ENCODE measurements at places on chromosomes 4 and X.
A peak's percentile ranks its signal among the peaks of the same experiment; 100 is the strongest.

DNA sequence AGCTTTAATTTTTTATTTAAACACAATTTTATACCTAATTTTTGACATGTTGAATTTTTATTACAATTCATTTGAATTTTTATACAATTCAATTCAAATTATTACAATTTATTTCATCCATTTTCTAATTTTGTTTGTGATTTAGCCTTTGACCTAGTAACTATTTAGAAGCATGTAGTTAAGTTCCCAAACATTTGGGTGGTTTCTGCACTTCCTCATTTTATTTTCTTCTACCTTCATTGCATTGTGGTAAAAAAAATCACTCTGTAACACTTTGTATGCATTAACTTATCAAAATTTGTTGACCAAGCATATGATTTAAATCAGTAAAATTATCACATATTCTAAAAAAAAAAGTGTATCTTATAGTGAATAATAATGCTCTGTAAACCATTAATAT, 928.9 kb downstream of the ARAP2 start:
- no peak for DNase-seq

DNA sequence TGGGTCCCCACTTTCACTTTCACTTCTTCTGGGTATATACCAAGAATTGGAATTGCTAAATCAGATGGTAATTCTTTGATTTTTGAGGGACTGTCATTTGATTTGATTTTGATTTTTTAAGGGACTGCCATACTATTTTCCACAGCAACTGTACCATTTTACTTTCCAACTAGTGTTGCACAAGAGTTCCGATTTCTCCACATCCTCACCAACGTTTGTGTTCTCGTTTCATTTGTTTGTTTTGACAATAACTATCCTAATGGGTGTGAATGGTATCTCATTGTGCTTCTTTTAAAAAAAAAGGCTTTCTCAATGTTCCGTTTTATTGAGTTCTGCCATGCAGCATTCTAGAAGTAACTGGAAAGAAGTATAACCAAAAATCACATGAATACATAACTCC, 62.6 kb downstream of the C4orf46 start:
- DNase-seq = no peak

- DNase-seq = no peak
Observed at GRCh38 chrX:134528960-134529359, 69.0 kb downstream of the HPRT1 start.

GRCh38 chrX:7147413-7147977, at the start of gene STS:
Gene STS, plus strand, starts transcription at chrX:7147712. Its CDS starts 105,488 bp downstream, at chrX:7253200.
- DNase-seq = peak; percentile 66

DNA sequence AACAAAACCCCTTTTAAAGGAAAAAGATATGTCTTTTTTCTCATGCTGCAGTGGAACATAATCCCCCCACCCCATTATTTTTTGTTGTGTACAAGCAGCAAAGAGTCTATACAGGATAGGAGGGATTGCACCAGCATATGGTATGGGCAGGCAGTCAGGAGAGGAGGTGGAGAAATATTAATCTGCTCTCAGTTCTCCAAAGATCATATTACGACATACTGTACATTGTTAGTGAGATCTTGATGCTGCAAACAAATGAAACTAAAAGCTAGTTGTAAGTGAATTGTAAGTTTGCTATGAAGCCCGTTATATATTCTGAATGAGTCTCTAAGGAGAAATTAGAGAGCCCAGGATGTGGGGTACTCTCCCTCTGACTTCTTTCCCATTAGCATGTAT, 75.3 kb downstream of the RAPGEF2 start:
- peak; percentile 23 for DNase-seq

DNA sequence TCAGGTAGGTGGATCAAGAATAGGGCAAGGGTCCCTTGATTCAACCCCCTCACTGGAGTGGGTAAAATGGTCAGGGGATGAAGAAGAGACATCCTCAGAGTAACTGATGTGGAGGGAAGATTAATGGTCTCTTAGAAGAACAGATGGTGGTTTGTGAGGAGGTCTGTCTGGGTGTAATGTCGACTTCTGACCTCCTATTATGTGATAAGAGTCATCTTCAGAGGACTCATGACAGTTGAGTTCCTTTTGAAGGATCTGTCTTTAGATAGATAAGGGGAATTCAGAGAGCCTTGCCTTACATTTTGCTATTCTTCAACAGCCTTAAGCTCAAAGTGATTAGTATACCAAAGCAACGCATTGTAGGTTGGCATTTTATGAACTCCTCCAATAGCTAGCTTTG, 27.1 kb upstream of the MAGEA8 start:
- peak; percentile 41 for DNase-seq

DNA sequence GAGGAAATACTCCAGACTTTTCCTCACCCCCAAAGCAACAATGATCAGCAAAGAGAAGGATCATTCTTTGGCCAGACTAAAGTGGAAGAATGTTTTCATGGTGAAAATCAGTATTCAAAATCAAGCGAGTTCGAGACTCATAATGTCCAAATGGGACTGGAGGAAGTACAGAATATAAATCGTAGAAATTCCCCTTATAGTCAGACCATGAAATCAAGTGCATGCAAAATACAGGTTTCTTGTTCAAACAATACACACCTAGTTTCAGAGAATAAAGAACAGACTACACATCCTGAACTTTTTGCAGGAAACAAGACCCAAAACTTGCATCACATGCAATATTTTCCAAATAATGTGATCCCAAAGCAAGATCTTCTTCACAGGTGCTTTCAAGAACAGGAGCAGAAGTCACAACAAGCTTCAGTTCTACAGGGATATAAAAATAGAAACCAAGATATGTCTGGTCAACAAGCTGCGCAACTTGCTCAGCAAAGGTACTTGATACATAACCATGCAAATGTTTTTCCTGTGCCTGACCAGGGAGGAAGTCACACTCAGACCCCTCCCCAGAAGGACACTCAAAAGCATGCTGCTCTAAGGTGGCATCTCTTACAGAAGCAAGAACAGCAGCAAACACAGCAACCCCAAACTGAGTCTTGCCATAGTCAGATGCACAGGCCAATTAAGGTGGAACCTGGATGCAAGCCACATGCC, 89.7 kb downstream of the TET2 start:
- DNase-seq = no peak

GRCh38 chr4:53821179-53821851, 230.0 kb upstream of the LNX1 start:
- no peak for DNase-seq

- DNase-seq = no peak
Observed at GRCh38 chrX:15797707-15798106, 7.4 kb downstream of the ZRSR2 start.

- no peak for DNase-seq
Observed at GRCh38 chr4:182225257-182225852, 17.8 kb upstream of the TENM3 start.

DNA sequence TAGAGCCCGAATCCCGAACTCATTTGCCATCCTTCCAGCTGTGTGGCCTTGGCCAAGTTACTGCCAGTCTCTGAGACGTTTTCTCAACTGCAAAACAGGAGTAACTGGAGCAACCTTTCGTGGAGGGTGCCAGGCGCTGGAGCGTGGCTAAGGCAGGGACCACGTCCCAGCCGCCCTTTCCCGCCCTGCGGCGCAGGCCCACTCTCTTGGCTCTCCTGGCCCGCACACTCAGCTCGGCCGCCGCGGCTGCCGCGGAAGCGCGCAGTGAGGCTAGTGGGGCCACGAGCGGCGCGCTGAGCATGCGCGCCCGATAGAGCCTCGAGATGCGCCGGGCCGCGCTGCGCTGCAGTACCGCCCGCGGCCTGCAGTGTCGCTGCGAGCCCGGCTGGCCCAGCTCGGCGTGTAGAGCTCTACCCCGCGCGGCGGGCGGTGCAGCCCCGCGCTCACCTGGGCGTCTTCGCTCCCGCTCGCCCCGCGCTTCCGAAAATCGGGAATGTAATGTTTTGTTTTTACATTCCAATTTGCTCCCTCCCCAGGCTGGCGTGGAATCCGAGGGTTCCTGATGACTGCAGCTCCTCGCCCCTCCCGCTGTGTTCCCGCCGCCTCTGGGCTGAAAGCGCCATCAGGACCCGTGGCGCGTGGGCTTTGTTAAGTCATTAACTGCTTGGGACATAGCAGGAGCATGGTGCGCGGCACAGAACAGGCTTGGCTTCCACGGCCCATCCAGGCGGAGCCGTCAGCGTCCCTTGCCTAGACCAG, 4.0 kb upstream of the ZNF518B start:
- peak; percentile 79 for DNase-seq

DNA sequence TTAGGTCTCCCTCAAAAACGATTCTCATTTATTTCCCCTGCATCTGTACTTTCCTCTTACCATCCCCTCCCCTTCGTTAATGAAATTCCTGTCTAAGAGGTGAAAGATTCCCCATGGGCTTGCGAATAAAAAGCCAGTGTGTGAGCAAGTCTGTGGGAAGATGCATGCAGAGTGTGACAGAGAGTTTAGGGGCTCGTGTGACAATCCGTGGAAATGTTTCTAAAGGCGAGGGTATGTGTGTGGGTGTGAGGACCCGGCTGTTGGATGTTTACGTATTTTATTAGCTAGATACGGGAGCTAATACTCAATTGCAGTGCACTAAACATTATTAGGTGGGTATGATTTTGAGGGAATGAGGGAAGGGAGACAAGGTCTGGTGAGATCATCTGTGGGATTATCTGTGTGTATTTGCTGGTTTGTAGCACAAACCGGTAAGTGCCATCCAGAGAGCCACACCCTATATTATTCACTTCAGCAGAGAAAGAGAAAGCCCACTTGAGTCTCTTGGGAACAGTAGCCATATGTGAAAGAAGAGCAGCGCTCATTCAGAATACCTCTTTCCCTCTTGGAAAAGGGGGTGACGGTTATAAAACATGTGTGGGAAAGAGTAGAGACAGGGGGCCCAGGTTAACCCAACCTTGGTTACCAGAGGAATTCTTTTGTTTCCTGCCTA, 893 bp upstream of the HOPX start:
- DNase-seq = no peak

DNA sequence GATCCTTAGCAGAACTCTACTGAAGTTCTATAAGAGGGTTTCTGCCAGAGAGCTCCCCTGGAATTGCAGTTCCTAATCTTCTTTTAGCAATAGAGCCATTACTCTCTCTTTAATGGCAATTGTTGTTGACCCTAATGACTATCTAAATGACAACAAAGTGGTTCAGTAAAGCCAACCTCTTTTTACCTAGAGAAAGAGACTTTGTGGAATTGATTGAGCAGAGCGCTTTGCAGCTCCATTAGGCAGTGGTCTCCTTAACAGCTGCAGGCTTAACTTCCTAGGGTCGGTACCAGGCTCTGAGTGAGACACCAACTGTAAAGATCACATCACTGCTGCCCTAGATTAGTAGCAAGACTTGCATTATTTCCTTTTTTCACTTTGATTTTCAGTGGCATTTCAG, 1472.9 kb upstream of the TENM3 start:
- DNase-seq = no peak

DNA sequence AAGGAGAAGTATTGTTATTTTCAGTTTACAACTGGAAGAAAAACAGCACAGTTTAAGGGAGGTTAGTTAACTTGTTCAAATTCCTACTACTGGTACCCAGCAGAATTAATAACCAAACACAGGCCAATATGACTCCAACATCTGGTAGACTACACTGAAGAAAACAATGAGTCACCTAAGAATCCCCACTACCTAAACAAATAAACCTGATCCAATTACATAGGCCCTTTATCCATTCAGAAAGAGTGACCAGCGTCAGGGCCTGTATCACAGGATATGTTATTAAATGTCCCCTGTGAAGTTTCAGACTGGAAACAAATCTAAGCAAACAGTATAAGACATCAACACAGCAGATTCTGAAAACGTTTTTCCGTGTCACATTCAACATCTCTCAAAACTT, 492.5 kb upstream of the INTU start:
- DNase-seq = peak; percentile 79

DNA sequence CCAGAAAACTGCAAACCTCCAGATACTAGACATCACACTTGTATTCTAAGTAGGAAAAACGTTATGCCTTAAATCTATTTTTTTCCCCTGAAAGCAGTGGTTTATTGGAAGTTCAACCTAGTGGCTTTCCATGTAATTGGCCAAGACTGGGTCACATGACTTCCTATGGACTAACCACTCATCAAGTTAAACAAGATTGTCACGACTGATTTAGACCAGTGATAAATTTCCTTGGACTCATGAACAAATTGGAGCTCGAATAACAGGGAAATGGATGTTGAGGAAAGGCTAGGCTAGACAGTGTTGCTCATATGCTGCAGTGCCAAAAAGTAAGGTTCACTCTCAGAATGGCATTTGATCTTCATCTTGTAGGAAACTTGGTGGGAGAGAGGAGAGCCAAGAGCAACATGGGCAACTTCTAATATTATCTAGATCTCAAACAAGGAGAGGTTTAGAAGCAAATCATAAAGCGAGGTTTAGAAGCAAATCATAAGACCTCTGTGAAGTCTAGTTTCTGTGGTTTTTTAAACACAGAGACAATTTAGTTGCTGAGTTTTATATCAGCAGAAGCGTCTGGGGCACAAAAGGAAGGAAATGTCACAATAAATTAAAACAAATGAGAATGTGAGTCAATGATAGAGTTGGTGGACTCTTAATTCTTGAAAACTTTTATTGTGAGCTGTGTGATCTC, 165.6 kb upstream of the BOD1L1 start:
- no peak for DNase-seq

GRCh38 chr4:39889226-39889625, 88.5 kb downstream of the PDS5A start:
- no peak for DNase-seq

GRCh38 chrX:150913511-150913910, 15.0 kb upstream of the CD99L2 start:
- DNase-seq = no peak

DNA sequence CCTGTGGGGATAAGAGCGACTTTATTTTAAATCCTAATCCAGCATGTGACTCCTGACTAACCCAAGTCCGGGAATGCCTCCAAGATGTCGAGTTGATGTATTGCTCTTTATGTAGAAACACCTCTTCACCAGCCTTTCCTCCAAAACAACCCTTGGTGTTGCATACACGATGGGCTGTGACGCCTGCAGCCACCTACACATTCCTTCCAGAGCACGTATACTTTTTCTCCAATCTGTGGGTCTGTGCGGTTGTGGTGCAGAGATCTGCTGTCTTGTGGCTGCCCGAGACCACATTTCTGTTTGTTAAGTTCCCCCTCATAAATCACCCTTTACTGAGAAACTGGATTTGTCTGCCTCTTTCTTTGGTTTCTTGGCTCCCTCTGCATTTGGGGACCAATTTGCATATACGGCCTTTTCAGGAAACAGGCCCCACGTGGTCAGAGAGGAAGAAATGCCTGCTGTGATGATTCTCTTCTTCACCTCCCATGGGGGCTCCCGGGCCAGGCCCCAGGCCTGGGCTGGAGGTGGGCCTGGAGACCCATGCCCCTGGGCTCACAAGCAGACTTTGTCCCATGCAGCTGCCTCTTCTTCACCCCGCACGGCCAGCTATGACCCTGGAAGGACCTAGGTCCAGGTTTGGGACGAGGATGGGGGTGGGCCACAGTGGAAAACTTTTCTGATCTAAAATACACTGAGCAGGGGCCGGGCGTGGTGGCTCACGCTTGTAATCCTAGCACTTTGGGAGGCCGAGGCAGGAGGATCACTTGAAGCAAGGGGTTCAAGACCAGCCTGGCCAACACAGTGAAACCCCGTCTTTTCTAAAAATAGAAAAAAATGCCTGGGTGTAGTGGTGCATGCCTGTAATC, 21.4 kb upstream of the AFAP1 start:
- peak; percentile 14 for DNase-seq

- peak; percentile 92 for DNase-seq
Observed at GRCh38 chr4:42282081-42282901, 115.0 kb upstream of the SHISA3 start.

Measured in NCI-H82 (cell line).